Activated CD4-positive, alpha-beta T cell treated with anti-CD3 and anti-CD28 coated beads for 36 hours (primary cell): ENCODE measurements at places on chromosomes 12 and 14. TPM values are rescaled to one million over a fixed set of nuclear protein-coding genes. Genes with fewer than 3 reads are reported as not detected.

The GLT8D2 gene
- total RNA-seq = not detected

The CD69 gene
- total RNA-seq = 127 TPM

The TIGAR gene
- 7.1 TPM for total RNA-seq

The ESR2 gene
- total RNA-seq = 0.32 TPM

The PLA2G1B gene
- total RNA-seq = not detected

The CLEC6A gene
- not detected for total RNA-seq

The DIO2 gene
- not detected for total RNA-seq

The TMEM179 gene
- 0.32 TPM for total RNA-seq

The PAX9 gene
- total RNA-seq = not detected

The SLC7A8 gene
- total RNA-seq = 0.89 TPM

The KRT6C gene
- total RNA-seq = not detected

The LRCOL1 gene
- not detected for total RNA-seq

The EML1 gene
- 1.7 TPM for total RNA-seq

The TAS2R8 gene
- not detected for total RNA-seq

The GPR132 gene
- total RNA-seq = 27.7 TPM

The SYCP3 gene
- total RNA-seq = not detected

The SPTB gene
- total RNA-seq = 0.32 TPM

The RD3L gene
- total RNA-seq = not detected
